ENCODE measurements at places on chromosomes 13 and 19.

DNA sequence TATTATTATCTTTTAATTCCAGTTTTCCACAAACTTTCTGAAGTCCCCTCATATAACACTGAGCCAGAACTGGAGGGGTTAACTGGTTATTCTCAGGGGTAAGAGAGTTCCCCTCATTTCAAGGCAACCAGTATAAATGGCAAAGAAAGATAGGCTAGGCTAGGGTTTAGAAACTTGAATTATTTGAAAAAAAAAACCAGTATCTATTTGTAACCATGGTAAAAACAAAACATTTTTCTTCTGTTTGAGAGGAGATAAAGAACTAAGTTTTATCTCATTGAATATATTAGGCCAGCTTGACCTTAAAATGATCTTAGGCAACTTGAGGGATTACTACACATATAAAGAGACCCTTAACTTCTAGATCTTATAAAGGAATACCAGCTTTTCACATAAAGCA is 19.6 kb downstream of the SUPT20H start:
- DNase-seq, result no peak

DNA sequence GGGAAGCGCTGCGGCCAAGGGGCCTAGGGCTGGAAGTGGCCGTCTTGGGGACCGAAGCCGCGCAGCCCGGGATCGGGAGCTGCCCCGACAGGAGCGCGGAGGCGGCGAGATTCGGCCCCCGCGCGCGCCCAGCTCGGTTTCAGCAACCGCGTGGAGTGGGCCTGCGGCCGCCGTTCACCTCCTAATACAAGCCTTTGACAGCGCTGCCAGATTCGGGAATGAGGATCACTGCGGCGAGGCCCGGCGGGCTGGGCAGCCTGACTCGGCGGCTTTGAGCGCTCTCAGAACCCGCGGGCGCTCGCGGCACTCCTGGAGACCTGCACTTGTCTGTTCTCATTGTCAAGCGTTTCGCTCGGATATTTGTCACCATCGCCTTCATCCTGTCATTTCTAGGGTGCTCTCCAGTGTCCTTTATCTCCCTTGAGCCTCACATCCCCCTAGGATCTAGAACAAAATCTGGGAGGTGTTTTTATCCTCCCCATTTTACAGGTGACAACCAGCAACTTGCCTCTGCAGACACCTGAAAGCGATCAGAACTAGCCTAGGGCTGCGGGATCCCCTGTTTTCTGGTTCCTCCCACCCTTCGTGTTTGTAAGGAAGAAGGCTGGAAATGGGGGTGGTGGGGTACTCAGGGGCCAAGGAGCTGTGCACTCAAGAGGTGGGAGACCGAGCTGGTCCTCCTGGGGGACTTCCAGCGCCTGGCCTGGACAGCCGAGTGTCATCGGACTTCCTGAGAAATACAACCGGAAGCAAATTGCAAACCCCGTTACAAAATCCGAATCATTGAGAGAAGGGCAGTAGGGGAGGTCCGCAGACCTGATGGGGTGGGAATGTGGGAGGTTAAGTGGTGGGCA is 1.5 kb upstream of the CDX2 start:
- DNase-seq, result no peak

DNA sequence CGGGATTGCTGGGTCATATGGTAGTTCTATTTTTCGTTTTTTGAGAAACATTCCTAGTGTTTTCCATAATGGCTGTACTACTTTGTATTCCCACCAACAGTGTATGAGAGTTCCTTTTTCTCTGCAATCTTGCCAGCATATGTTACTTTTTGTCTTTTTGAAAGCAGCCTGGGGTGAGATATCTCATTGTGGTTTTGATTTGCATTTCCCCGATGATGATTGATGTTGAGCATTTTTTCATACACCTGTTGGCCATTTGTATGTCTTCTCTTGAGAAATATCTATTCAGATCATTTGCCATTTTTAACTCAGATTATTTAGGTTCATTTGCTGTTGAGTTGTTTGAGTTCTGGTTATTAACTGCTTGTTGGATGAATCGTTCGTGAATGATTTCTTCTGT is 18.5 kb upstream of the ATP12A start:
- no peak for DNase-seq

DNA sequence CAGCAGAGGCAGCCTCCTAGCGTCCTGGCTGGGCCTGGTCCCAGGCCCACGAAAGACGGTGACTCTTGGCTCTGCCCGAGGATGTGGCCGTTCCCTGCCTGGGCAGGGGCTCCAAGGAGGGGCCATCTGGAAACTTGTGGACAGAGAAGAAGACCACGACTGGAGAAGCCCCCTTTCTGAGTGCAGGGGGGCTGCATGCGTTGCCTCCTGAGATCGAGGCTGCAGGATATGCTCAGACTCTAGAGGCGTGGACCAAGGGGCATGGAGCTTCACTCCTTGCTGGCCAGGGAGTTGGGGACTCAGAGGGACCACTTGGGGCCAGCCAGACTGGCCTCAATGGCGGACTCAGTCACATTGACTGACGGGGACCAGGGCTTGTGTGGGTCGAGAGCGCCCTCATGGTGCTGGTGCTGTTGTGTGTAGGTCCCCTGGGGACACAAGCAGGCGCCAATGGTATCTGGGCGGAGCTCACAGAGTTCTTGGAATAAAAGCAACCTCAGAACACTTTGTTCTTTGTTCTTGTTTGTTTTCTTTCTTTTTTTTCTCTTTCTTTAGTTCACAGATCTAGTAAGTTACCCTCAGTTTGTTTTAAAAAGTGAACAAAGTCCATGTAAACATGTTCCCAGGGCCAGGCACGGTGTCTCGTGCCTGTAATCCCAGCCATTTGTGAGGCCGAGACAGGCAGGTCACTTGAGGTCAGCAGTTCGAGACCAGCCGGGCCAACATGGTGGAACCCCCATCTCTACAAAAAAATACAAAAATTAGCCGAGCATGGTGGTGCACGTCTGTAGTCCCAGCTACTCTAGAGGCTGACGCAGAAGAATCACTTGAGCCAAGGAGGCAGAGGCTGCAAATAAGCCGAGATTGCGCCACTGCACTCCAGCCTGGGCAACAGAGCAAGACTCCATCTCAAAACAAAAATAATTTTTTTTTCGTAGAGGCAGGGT is 10.2 kb downstream of the ANGPTL4 start:
- DNase-seq, result no peak

DNA sequence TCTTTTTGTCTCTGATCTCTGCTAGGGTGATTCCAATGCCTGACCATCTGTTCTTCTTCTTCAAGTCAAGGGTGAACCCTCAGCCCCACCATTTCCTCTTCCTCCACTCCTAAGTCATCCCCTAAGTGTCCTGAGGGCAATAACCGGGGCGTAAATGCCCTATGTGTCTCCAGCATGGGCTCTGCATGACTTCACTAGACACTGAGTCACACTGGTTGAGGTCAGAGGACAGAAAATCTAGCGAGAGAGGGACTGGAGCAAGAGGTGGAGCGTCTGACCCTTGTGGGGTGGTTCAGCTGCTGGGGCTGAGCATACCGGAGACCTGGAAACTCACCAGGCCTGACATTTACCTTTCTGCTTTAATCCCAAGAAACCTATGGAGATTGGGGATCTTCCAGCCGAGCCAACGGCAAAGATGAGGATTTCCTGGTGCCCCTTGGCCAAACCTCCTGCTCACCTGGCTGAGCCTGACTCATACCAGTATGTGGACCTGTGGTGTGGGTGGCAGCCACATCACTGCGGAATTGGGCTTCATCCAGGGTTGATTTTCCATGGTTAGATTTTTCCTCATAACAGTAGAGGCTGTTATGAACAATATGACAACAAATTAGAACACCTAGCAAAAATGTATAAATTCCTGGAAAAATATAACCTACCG is 26.9 kb downstream of the SCGB2B2 start:
- DNase-seq, result no peak

DNA sequence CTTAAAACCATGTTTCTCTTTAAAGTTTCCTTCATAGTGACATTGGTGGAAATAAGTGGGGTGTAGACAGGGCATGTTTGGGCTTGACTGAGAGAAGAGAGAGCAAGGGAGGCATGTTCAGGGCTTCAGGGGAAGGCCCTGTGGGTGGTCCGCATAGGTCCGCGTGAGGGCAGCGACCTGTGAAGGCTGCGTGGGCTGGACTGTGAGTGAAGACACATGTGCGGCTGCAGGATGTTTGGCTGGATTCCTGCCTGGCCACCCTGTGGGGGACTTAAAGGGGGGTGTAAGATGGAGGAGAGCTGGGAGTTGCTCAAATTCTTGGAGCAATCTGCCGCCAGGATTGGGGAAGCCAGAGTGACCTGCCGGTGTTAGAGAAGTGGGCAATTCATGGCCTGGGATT is 23.8 kb upstream of the KLF12 start:
- no peak for DNase-seq

DNA sequence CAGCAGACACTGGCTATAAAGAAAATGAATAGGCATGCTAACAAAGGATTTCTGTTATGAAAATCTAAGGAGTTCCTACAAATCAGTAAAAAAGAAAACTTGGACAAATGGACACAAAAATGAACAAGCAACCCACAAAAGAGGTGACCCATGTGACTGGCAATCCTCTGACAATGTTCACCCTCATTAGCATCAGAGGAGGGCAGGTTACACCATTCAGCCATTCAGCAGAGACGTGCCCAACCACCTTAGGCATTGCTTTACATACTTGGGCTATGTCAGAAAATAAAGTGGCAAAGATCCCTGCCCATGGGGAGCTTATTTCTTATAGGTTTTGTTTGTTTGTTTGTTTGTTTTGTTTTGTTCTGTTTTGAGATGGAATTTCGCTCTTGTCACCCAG is 46.0 kb downstream of the TNFRSF19 start:
- DNase-seq, result no peak

Measured in stimulated activated CD4-positive, alpha-beta T cell treated with anti-CD3 and anti-CD28 coated beads, Interleukin-2, amount 100 ng/mL, for 4 hours (primary cell).